ENCODE measurements at places on chromosomes 13 and 19.

GRCh38 chr19:30388327-30388726, 16.1 kb downstream of the ZNF536 start:
- no peak for DNase-seq

GRCh38 chr13:51624695-51625345, 40.6 kb downstream of the WDFY2 start:
- DNase-seq = no peak

DNA sequence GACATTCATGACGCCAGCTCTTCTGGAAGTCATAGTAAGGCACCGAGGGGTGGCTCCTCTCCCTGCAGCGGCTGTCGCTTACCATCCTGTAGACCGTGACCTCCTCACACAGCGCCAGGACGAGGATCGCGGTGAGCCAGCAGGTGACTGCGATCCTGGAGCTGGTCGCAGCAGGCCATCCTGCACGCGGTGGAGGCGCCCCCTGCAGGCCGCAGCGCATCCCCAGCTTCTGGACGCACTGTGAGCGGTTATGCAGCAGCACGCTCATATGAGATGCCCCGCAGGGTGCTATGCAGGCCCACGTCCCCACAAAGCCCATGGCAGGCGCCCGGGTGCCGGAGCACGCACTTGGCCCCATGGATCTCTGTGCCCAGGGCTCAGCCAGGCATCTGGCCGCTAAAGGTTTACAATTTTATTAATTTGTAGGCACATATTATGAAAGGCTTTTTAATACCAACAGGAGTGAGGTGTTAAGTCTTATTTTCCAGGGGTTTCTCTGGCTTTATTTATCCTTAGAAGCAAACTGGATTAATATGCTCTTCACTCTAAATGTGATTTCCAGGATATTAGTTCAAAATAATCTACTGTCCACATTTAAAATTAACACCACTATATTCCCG, 35.6 kb upstream of the PSPC1 start:
- DNase-seq = peak; percentile 17

DNA sequence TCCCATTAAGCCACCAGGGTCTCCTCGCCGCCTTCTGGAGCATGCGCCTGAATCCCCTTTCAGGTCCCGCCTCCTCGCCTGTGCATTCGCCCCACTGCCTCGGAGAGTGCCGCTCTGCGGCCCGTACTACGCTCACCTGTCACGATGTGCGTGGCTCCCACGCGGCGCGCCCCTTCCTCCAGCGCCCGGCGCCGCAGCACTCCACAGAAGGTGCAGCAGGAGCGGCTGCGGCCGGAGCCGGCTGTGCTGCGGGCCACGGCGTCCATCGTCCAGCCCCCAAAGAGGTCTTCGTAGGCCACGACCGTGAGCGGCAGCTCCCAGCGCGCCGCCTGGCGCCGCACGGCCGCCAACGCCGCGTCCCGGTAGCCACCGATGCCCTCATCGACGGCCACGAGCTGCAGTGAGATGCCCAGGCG, 4.3 kb downstream of the CTU1 start:
- no peak for DNase-seq

GRCh38 chr13:51538591-51539179, 45.6 kb upstream of the WDFY2 start:
- no peak for DNase-seq

GRCh38 chr13:113997845-113998751, 24.2 kb upstream of the C13orf46 start:
- DNase-seq = no peak

DNA sequence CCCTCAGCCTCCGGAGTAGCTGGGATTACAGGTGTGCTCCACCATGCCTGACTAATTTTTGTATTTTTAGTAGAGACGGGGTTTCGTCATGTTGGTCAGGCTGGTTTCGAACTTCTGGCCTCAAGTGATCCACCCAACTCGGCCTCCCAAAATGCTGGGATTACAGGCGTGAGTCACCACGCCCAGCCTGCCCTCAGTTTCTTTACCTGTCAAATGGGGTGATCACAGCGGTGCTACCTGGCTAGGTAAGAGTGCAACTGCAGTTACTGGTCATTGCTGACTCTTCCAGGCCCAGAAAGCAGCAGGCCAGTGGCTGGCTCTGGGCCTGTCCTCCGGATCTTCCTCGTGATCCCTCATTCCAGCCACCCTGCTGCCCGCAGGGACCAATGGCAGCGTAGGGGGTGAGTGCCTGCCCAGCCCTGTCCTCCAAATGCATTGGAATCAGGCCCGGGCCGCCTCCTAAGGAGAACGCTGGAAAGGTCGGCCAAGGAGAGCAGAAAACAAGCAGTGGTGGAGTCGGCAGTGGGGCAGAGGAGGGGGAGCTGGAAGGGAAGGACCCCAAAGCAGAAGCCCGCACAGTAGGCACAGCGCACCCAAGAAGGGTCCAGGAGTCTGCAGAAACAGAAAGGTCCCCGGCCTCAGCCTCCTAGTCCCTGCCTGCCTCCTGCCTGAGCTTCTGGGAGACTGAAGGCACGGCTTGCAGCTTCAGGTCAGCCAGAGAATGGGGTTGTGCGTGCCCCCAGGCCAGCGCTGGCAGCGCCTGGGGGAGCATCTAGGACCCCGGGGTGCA, 1.8 kb upstream of the SLC27A1 start:
- no peak for DNase-seq

DNA sequence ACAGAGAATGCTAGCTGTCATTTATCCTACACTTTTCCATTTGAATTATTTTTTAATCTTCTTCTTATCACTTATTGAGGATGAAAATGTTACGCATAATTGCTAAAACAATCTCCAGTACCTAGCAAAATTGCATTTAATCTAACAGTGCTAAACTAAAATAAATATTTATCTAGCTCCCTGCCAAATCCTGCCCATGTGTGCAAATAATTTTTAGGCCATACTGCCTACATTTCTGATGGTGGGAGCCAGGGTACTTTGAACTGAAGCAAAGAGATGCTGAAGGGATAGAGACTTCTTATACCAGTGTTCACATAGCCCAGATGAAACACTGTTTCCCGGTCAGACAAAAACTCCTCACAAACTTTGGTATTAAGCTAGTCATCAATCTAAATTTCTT, 1268.7 kb upstream of the PCDH20 start:
- no peak for DNase-seq

DNA sequence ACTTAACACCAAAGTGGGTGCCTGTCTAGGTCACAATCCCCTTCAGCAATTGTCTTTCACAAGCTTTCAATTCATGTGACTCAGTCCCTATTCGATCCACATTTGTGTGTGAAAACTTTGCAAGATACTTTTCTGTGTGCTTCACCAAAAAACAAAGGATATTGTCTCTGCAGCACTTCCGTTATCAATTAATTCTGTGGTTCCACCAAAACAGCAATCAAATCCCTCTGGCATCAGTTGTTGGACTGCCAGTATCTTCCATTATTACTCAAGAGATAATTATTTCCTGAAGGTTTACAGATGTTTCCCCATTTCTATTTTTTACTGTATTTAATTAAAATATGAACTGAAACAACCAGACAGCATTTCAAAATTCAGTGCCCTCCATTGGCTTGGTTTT, 481.4 kb downstream of the SUCLA2 start:
- no peak for DNase-seq

GRCh38 chr13:90640976-90641375, 706.5 kb upstream of the MIR17HG start:
- DNase-seq = no peak

GRCh38 chr19:11295665-11296245, at the start of gene TSPAN16:
TSS of gene TSPAN16 (plus strand) at chr19:11296160. CDS start at chr19:11296298, 138 bp downstream.
- no peak for DNase-seq

- no peak for DNase-seq
These were observed 513 bp upstream of the ZNF317 start for GRCh38 chr19:9139609-9140158.

- no peak for DNase-seq
These were observed 16.7 kb upstream of the PLPP2 start for GRCh38 chr19:307793-308420.

DNA sequence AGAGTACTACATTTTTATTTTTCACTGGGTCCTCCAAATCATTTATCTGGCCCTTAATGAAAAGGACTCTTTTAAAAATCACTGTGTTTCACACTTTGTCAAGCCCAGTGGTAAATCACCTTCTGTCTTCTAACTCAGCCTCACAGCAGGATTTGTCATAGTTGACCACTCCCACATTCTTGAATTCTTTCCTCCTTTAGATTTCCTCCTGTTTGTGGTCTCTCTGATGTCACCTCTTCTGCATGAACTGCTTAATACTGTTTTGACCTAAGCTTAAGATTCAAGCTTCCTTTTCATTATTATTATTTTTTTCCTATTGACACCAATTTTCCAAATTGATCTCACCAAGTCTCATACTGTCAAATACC, 899.8 kb upstream of the MIR17HG start:
- no peak for DNase-seq

GRCh38 chr13:106390367-106390766, 145.1 kb downstream of the EFNB2 start:
- no peak for DNase-seq

GRCh38 chr13:99747403-99747710, 224.2 kb downstream of the ZIC5 start:
- no peak for DNase-seq

- peak; percentile 79 for DNase-seq
These were observed 25.3 kb downstream of the ZNF582 start for GRCh38 chr19:56367829-56368711.

- no peak for DNase-seq
These were observed 64.5 kb upstream of the WDFY2 start for GRCh38 chr13:51519771-51520216.

DNA sequence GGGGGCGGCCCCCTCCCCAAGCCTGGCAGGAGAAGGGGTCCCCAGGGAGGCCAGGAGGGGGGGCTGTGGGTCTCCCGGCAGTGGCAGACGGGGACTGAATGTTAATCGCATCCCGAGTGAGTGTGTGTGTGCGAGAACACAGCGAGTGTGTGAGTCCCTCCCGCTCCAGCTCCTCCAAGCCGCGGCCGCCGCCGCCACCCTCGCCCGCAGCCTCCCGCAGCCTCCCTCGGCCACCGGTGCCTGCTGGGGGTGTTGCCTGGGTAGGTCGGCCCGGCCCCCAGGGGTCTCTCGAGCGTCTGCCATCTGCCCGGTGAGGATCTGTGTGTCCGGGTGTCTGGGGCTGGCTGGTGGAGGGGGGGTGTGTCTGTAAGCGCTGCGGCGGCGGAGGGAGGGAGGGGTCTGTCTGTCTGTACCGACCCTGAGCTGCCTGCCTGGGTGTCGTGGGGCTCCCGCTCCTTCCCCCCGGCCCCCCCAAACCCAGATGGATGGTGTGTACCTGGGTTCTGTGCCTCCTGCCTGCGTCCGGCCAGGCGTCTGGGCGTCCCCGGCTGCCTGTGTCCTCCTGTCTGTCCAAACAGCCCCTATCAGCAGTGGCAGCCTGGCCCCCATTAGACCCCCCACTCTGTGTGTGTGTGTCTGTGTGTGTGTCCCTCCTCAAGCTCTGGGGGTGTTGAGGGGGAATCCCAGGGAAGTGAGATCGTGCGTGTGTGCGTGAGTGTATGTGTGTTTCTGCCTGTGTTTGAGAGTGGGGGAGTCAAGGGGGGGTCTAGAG, at the start of gene GRIN2D:
Gene GRIN2D, plus strand, starts transcription at position 110 of the 772 bp plus-strand sequence. CDS start 4,725 bp downstream, outside the sequence.
- peak; percentile 35 for DNase-seq

GRCh38 chr13:39641645-39642044, 13.8 kb upstream of the COG6 start:
- no peak for DNase-seq

GRCh38 chr13:92677571-92677970, 549.0 kb upstream of the GPC6 start:
- no peak for DNase-seq

DNA sequence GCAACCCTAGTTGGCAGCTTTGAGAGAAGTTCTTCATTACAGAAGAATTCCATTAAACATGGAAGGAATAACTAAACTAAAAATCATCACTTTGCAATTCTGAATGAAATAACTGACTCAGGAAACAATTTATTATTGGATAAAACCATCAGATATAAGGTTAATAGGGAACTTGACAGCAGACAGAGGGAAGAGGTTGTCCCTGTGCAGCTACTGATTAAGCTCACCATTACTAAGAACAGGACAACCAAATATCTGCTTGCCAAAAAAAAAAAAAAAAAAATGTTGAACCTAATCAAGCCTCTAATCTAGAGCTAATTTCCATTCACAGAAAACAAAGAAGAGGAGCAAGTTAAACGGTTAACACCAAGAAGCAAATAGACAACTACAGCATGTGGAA, 12.8 kb downstream of the N4BP2L2 start:
- no peak for DNase-seq

- DNase-seq = no peak
These were observed 131.7 kb downstream of the ATP11A start for GRCh38 chr13:112821340-112822055.

DNA sequence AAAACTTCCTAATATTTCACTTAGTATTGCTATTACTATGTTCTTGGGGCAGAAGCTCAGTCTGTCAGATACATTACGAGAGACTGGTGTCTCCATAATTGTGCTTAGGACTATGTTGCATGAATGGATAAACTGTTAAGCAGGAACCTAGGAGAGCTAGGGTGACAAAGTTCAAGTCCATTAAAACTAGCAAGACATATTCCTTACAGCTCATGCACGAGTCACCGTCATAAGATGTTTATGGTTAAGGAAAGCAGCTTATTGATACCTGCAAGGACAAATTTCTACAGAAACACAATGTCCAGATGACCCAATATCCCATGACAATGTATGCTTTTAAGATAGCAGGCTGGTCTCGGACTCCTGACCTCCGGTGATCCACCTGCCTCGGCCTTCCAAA, 5.7 kb upstream of the ZNF813 start:
- no peak for DNase-seq

- DNase-seq = no peak
These were observed 18.1 kb downstream of the TSC22D1 start for GRCh38 chr13:44557986-44558385.

DNA sequence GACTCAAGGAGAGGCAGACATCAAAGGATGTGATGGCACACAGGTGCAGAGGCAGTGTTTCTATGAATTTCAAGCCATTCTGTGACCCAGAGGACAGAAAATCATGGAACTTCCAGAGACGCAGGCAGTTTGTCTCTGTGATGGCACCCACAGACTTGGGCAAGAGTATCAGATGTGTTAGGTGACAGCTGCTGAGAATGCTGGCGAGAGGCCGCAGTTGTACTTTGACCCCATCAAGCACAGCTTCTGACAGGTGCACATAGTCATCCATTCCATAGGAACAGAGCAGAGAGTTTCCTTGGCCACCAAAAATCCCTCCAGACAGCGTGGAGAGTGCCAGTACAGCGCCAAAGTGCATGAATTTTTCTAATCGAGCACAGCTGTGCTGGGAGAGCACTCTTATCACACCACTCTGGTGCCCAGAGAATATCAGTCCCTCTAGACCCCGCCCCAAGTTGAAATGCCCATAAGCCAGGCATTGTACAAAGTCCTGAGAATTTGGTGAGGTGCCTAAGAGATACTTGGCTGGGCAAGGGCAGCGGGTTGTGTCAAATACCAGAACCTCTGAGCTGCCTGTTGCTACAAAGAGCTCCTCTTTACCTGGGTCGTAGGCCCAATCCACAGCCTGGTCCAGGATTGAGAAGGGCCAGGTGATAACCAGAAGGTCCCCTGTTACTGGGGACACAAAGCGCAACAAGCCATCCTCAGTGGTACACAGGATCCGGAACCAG, 12.4 kb downstream of the WDR87 start:
- no peak for DNase-seq

- no peak for DNase-seq
These were observed 3.2 kb downstream of the UBAC2 start for GRCh38 chr13:99203601-99204579.

GRCh38 chr13:27091451-27091850, 80.2 kb downstream of the USP12 start:
- no peak for DNase-seq
